ENCODE measurements at places on chromosomes 7 and 10.

- DNase-seq: no peak
Observed at GRCh38 chr7:69295977-69296376, 302.3 kb upstream of the AUTS2 start.

- DNase-seq: no peak
Observed at GRCh38 chr7:76142861-76143260, 58.8 kb upstream of the SRRM3 start.

- DNase-seq: no peak
Observed at GRCh38 chr10:112985690-112986543, 35.9 kb downstream of the TCF7L2 start.

DNA sequence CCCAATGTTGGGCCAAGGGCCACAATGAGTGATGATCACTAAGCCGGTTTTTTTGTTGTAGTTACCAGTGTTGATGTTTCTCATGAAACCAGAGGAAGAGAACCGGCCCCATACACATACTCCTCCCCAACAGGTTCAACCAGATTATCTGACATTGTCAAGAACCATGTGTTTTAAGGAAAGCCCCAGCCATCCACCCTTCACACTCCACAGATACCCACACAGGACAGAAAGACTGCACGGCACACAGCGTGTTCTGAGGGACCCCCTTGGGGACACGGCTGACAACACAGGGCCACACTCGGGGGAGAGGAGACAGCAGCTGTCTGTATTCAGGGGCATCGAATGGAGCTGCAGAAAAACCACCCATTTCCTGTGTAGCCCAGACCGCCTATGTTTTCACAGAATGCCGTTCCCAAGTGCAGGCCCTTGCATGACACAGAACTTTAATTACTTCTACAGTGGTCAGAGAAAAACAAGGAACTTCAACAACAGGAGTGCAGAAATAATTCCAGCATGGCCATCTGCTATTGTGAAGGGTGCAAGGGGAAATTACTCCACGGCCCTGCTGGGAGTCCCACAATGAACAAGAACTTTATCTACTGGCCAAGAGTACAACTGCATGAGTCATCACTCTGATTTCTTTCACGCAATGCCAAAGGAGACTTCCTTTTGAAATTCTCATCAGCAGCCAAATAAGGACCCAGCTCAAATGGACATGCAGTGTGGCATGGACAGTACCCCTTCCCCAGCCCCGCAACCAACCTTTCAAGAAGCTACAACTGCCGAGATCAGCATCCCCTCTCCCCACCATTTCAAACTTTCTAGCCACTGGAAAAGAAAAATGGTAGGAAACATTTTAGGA lies 2.3 kb downstream of the KLF6 start:
- DNase-seq: peak; percentile 19

- no peak for DNase-seq
Observed at GRCh38 chr10:61942604-61943461, 41.3 kb downstream of the ARID5B start.

DNA sequence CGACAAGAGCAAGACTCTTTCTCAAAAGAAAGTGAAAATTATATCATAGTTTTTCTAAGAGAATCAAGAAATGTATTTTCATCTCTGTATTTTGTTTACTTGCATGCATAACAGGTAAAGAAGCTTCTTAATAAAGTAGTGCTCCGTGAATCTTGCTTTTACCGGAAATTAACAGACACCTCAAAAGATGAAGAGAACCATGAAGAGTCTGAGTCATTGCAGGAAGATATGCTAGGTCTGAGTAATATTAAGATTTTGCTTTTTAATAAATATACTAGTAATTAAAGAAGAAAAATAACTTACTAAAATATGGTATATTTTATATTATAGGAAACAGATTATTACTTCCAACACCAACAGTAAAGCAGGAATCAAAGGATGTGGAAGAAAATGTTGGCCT lies 39.5 kb upstream of the STOX1 start:
- DNase-seq: no peak

- no peak for DNase-seq
Observed at GRCh38 chr7:24619978-24620377, 46.7 kb downstream of the PALS2 start.

- DNase-seq: no peak
Observed at GRCh38 chr7:79465551-79465950, 12.1 kb upstream of the MAGI2 start.

DNA sequence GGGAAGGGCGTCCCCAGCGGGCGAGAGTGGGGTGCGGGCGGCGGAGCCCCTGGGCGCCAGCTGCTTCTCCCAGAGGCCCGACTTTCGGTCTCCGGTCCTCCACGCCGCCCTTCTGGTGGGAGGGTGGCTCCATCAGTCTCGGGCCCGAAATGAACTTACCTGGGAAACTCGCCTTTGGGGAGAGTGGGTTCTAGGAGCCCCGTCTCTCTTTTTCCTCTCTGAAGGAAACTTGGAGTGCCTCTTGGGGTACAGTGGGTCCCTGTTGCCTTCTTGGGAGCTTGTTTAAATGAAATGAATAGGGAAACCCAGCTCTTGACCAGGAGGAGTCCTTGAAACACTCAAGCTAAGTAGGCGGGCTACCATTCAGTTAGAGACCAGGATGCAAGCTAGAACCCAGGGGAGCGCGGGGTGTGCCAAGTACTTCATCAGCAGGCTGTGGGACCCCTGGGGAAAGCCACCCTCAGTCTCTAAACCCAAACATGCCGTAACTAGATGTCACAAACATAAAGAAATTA lies 1.3 kb downstream of the SLC26A4 start:
- DNase-seq: no peak

DNA sequence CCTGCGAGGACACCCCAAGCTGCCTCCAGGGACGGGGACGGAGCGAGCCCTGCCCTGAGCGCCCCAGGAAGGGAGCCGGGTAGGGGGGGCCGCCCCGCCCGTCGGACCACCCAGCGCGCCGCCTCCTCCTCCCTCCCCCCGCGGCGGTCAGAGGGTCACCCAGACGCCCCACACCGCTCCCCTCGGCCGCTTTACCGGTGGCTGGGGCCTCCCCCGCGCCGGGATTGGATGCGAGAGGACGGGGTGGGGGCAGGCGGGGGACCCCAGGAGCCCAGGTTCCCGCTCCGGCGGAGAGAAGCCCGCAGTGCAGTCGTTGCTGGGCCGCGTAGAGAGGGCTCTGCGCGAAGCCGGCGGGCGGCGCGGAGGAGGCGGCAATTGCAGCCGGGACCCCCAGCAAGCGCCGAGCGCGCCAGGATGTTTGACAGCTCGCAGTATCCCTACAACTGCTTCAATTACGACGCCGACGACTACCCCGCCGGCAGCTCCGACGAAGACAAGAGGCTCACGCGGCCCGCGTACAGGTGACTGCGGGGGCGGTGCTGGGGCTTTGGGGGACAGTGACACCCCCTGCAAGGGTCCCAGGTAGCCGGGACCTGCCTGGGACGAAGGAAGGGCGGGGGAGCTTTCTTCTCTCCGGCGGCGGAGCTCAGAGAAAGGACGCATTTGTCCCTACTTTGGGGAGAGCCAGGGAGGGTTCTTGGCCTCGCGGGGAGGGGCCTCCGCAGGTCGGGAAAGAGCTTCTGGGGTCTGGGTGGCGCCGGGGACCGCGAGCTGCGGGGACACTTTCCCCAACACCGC lies at the start of gene FOXL3:
TSS of gene FOXL3 (plus strand) at position 415 of the 798 bp plus-strand sequence. CDS start at position 415, 0 bp downstream.
- no peak for DNase-seq

GRCh38 chr7:113804475-113805095 lies 114.2 kb downstream of the PPP1R3A start:
- DNase-seq: no peak

GRCh38 chr7:29140873-29141468 lies 5.4 kb downstream of the CPVL start:
- DNase-seq: no peak

- no peak for DNase-seq
Observed at GRCh38 chr10:93757801-93758507, at the start of gene LGI1. Gene LGI1 (plus strand): TSS chr10:93757936. CDS start chr10:93758145, 209 bp downstream.

DNA sequence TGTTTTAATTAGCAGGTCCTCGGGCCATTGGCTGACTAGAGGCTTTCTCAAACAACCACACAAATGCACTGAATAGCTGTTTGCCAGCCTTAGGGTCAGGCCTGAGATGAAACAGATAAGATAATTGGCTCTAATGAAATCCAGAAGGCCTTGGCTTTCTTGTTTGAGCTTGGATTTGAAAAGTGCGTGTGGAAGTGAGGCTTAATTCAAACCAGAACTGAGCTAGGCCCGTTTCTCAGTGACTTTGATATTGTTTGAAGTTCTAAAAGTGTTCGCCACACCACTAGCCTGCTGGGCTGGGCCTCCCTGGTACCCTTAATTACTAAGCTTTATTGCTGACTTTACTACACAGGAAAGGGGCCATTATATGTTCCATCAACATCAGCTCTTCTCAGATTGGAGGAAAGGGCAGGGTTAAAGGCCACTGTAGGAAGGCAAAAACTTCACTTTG lies 270.6 kb downstream of the TWIST1 start:
- DNase-seq: no peak
